ENCODE measurements at places on chromosomes 13 and 19. TPM values are rescaled to one million over a fixed set of nuclear protein-coding genes. Genes with fewer than 3 reads are reported as not detected.

Gene PEG3
- total RNA-seq: 0.27 TPM

Gene GIPR
- not detected for total RNA-seq

Gene POU2F2
- total RNA-seq: 3.2 TPM

Gene LNX2
- 9.1 TPM for total RNA-seq
